ENCODE measurements at places on chromosomes 11 and 22.

GRCh38 chr11:7890417-7891172 is 40.5 kb downstream of the OR10A6 start:
- no peak for DNase-seq

GRCh38 chr11:86519064-86519911 is 144.6 kb downstream of the CCDC81 start:
- DNase-seq: no peak

DNA sequence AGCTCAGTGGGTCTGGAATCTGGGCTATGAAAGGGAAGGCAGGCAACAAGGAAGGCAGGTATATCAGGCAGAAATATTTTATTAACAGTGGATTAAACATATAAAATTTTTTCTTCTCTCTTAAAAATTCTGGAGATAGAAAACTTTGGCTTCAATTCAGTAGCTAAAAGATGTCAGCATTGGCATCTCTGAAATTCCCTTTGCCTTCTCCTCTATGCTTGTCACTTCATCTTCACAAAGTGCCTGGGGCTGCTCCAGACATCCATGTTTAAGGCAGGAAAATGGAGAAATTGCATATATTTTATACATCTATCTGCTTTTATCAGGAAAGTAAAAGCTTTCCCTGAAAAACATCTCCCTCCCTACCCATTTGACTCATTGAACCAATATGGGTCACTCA is 894.1 kb upstream of the API5 start:
- DNase-seq: no peak

- no peak for DNase-seq
Observed at GRCh38 chr11:10762185-10762584, 11.1 kb downstream of the CTR9 start.

DNA sequence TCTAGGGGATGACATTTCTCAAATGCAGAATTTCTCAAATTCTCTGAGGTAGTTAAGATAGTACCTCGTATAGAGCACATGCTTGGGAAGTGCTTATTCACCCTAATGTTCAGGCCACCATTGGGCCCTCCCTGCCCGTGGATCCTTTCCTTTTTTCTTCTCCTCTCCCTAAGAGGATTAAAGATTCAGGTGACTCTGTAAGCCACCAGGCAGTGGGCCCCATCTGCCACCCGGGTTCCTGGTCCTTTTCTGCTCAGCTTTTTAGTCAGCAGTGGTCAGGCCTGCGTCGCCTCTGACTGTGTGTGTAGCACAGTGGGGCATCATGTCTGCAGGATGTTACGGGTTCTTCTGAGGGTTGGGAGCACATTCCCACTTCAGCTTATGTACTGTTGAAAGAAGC is 7.2 kb downstream of the CEP164 start:
- no peak for DNase-seq
